ENCODE measurements at places on chromosomes 12 and 14.

GRCh38 chr14:44846232-44846824 is 115.4 kb downstream of the KLHL28 start:
- peak; percentile 11 for DNase-seq

GRCh38 chr12:40446385-40446784 is 221.6 kb downstream of the LRRK2 start:
- no peak for DNase-seq

GRCh38 chr14:45120096-45120495 is 14.2 kb downstream of the FKBP3 start:
- no peak for DNase-seq

GRCh38 chr12:95789126-95790032 is 1.2 kb downstream of the NTN4 start:
- DNase-seq, result no peak

GRCh38 chr12:131634037-131634436 is 76.9 kb upstream of the SFSWAP start:
- DNase-seq, result no peak

GRCh38 chr12:53618275-53618674 is 7.9 kb downstream of the ATF7 start:
- DNase-seq, result no peak

DNA sequence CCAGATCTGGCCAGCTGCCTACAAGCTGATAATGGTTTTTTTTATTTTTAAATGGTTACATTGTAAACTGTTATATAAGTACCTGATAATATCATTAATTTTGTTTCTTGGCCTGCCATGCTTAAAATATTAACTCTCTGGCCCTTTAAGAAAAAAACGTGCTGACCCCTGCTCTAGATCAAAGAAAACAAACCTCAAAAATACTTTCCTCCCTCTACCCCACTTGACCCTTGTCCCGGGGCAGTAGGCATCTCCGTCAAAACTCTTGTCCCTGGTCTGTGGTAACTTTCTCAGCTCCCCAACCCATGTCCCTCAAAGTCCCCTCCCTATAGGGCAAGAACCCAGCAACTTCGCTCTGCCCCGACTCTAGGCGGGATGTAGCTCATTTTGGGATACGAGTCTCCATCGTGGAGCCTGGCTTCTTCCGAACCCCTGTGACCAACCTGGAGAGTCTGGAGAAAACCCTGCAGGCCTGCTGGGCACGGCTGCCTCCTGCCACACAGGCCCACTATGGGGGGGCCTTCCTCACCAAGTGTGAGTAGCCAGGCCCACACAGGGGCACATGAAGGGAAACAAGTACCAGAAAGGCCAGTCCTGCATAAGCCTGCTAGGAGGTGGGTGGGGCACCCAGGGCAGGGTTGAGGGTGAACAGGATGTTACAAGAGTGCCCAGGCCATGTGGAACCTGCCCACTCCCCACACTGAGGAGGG is 3.5 kb downstream of the RDH5 start:
- no peak for DNase-seq

- DNase-seq, result no peak
These were observed 37.8 kb upstream of the PPP1CC start for GRCh38 chr12:110780448-110780847.

DNA sequence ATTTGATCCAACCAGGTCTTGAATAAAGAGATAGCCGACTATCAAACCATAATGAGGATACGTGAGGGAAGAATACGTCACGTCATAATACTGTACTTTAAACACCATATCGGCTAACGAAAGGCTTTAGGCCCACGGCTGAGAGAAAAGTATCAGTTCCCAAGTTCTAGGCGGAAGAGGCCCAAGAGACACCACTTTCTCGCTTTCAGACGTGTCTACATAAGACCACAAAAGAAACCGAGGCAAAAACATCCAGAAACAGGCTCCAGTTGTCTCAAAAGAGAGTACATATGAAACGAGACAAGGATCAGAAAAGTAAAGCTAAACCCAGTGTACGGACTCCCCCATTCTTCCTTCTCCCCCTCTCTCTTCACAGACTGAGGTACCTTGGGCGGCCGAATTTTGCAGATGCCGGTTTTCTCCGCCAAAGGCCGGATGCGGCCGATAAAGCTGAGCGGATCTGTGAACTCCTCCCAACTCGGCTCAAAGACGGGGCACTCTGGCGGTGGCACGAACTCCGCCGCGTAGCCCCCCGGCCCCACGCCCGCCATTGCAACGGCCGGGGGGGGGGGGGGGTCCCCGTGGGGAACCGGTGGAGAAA is 479 bp downstream of the KDM5A start:
- DNase-seq, result no peak

- no peak for DNase-seq
These were observed 37.6 kb downstream of the FERMT2 start for GRCh38 chr14:52913271-52913670.

- DNase-seq, result no peak
These were observed 11.2 kb upstream of the MAP1LC3B2 start for GRCh38 chr12:116547955-116548501.

GRCh38 chr14:103118663-103119404 is 4.4 kb upstream of the TNFAIP2 start:
- no peak for DNase-seq
